Tongue (tissue), 3 donors: ENCODE measurements at places on chromosomes 16 and 17. TPM values are rescaled to one million over a fixed set of nuclear protein-coding genes. Genes with fewer than 3 reads are reported as not detected.

CCDC40 gene
- total RNA-seq, result 4.5 TPM

DNA sequence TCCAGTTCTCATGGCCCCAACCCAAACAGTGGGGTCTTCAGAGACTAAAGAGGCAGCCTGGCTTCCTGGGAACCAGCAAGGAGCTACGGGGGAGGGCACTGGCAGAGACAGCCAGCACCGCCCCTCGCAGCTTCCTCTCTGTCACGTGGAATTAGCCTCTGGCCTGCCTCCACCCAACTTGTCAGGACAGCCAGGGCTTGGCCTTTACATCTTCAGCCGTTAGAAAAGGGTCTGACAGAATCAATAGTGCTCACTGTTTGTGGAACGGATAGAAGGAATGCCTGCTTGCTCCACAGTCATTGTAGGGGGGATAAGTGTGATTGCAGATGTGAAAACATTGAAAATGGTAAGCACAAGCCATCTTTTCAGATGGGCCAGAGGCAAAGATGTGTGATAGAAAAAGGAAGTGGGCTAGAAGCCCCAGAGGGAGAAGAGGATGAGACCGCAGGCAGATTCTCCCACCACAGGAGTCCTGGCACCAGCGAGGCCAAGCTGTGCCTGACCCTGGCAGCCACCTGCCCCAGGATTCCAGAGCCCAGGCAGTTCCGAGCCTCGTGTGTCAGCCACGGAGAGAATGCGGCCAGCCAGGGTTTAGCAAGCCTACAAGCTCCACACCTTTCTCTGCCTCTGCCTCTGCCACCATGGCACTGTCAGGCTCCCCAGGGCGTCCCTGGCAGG, 18.6 kb downstream of the GRIN2C start:
- DNase-seq, result peak; percentile 63

DNA sequence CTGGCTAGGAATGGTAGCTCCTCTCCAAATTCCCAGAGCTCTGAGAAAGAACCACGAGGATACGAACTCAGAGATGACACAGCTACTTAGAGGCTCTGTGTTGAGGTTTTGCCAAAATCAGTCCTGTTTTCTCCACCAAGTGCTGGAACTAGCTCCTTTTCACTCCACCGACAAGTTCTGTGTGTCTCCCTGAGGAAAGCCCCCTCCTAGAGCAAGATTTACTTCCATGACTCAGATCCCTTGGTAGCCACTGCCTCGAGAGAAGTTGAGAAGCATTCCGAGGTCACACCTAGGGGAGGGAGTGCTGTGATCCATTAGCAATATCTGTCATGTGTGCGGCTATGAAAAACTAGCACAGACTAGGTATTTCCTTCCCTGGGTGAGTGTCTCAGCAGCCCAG, 30.6 kb downstream of the IL21R start:
- DNase-seq, result no peak

KRTAP4-7 gene
- total RNA-seq, result not detected

GRCh38 chr17:40906613-40907012, 21.6 kb upstream of the KRT20 start:
- DNase-seq, result no peak

DNA sequence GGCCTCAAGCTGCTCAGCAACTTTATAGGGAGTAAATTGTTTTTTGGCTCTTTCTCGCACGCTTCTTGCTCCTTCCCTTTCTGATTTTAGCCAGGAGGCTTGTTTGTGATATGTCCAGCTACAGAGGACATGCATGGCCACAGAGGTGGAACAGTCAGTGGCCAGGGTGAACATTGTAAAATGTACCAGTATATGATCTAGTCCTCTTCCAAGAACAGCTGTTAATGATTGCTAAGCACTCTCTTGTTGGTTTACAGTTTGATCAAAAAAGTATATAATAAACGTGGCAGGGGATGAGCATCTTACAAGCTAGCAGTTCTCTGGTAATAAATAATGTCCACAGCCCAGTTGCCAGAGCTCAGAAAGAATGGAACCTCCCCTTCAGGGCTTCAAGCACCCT, 461.7 kb upstream of the DYNLRB2 start:
- no peak for DNase-seq

- no peak for DNase-seq
These were observed 39.2 kb upstream of the CCR7 start for GRCh38 chr17:40604327-40605080.

KRT24 gene
- total RNA-seq, result 0.31 TPM

SNTB2 gene
- 63.9 TPM for total RNA-seq

BCKDK gene
- 13.0 TPM for total RNA-seq

- peak; percentile 30 for DNase-seq
These were observed 372.7 kb downstream of the SLC39A11 start for GRCh38 chr17:72719578-72720493.

- no peak for DNase-seq
These were observed 48.4 kb upstream of the SKAP1 start for GRCh38 chr17:48478224-48479013.

GRCh38 chr17:10683853-10684252, 13.5 kb downstream of the SCO1 start:
- peak; percentile 29 for DNase-seq
